NCI-H82 (cell line): ENCODE measurements at places on chromosomes 4 and X.

GRCh38 chrX:39791691-39792090, 306.1 kb downstream of the BCOR start:
- DNase-seq, result no peak

GRCh38 chr4:2070421-2071251, 11.5 kb downstream of the NAT8L start:
- no peak for DNase-seq

DNA sequence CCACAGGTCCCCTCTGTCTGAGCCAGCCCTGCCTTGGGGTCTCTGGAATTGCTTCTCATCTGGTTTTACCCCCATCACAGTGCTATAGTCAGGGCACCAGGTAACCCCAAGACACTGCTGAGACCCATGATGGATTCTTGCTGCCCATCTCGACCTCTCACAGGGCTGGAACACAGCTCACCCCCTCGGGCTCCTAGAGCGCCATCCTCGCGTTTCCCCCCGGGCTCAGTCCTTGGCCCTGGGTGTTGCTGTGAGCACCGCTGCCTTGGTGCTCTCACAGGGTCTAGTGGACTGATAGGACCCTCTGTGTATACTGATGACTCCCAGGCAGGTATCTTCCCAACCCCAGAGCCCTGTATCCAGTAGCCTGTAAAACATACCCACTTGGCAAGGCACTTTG, 8.8 kb downstream of the MAEA start:
- DNase-seq, result no peak

DNA sequence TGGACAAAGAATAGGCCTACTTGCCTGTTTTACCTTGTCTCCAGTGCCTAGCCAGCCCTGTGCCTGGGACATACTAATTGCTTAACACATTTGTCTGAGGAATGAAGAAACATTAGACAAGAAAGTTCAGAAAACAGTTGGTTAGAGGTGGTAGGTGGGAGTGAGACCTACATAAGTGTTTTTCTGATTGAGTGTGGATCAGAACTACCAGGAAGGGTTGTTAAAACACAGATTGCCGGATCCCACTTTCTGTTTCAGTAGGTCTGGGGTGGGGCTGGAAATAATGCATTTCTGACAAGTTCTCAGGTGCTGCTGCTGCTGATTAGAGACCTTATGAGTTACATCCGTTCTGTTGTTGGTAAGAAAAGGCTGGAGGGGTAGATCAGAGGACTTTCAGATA, 5.7 kb upstream of the JADE1 start:
- DNase-seq, result no peak

DNA sequence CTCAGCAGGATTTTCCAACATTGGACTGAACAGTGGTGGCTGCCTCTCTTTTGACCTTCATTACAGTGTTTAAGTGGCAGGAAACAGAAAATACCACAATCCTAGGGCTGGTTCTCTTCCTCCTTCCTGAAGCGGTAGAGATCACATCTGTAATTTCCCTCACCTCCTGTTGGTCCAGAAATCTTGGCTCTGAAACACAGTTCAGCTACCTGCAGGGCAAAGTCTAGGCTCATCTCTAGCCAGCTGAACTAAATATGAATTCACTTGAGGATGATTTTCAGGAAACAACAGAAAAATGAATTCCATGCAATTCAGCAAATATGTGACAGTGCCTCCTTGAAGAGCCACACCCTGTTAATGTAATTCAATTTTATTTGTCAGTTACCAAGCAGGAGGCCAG, 531.9 kb downstream of the INPP4B start:
- no peak for DNase-seq

GRCh38 chr4:136812100-136812880, 720.0 kb downstream of the PCDH18 start:
- no peak for DNase-seq
